NCI-H1105 treated with DMSO at 0.1 percent for 48 hours (cell line): ENCODE measurements at places on chromosomes 11 and 22.

DNA sequence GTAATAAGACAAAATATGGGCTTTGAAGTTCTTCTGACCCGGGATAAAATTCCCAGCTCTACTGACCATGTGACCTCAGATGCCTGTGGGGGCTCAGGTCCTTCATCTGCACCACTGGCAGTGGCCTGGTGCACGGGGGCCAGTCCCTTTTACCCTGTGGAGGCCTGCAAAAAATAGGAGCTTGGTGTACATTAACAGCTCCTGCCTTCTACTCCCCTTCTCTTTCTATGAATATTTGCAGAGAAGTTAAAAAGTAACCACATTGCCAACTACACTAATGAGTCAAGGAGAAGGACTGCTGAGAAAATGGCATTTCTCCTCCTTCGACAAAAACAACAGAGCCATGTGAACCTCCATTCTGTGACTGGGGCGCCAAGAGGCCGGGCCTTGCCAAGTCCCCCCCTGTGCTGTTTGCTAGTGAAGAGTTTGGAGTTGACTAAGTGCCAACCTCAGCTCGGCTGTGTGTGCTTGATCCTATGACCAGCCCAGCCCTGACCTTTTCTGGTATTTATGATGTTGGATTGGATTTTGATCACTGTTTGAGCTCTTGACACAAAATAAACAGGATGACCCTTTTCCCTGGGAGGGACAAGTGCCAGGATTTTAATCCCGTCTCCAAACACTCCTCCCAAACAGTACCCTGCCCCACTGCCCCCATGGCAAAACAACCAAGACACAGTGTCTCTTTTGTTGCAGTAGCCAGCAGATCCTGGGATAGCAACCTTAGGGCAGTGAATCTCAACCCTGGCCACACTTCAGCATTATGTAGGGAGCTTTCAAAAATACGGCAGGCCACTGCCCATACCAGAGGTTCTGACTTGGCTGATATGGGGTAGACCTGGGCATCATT, 380.1 kb downstream of the LARGE1 start:
- DNase-seq, result no peak

GRCh38 chr11:64879244-64879900, 951 bp upstream of the EHD1 start:
- DNase-seq, result no peak

DNA sequence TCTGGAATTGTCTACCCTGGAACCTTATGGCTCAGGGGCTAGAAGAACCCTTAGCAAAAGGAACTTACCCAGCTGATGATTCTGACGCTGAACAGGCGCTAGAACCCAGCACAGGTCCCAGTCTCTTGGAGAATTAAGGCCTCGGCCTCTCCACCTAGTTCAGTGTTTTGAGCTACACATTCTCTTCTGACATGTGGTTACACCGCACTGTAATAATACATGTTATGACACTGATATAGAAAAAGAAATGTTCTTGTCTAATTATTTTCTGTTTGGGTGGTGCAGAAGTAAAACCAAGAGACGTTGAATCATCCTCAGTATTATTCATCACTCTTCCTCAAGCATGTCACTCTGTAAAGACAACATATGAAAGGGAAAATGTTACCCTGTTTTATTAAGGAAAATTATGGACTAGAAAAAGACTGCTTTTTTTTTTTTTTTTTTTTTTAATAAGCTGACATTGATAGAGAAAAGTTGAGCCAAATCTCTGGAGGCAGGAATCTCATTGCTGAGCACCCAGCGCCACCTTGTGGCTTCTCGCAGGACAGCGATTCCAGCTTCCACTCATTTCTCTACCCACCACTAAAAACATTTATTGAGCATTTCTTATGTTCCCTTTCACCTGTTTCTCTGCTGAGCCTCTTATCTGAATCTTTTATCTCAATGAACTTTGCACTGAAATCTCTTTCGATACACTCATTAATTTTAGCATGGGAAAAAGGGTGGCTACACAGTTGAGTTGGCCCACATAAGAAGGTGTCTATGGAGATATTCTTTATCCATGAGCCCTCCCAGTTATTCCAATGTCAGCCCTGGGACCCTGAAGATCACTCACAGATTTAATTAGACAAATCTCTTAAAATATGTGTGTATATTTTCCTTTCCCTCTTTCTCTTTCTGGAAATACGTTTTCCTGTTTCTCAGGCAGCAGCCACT, 12.6 kb upstream of the APLNR start:
- peak; percentile 52 for DNase-seq

DNA sequence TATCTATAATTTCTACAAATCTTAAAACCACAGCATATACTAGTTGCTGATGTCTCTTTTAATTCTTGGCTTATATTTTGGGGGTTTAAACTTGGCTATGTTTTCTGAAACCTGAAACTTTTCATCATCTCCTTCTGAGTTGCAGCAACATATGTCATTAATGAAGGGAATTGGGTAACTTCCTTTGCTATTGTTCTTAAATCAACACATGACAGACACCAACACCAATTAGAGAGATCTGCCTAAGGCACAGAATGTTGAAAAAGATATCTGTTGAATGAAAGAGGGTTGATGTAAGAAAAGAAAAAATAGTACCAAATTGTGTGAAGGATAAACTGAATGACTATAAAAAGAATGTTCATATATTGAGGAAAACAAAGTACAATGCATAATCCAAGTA, 10.3 kb upstream of the GAS2 start:
- DNase-seq, result no peak

GRCh38 chr11:117606211-117606610, 190.8 kb downstream of the DSCAML1 start:
- no peak for DNase-seq

DNA sequence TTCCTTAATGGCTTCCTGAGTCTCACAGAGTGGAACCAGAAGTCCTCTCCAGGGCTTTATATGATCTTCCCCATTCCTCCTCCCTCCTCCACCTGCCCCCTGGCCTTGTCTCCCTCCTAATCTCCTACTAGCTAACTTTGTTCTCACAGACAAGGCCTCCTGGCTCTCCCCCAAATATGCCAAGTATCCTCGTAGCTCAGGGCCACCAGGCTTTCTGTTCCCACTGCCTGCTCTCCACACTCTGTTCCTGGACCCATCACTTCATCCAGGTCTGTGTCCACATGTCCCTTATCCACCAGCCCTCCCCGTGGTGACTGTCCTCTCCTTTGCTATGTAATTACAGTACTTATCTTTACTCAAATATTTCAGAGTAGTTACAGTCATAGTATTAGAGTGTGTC, 23.2 kb upstream of the LMO1 start:
- no peak for DNase-seq

DNA sequence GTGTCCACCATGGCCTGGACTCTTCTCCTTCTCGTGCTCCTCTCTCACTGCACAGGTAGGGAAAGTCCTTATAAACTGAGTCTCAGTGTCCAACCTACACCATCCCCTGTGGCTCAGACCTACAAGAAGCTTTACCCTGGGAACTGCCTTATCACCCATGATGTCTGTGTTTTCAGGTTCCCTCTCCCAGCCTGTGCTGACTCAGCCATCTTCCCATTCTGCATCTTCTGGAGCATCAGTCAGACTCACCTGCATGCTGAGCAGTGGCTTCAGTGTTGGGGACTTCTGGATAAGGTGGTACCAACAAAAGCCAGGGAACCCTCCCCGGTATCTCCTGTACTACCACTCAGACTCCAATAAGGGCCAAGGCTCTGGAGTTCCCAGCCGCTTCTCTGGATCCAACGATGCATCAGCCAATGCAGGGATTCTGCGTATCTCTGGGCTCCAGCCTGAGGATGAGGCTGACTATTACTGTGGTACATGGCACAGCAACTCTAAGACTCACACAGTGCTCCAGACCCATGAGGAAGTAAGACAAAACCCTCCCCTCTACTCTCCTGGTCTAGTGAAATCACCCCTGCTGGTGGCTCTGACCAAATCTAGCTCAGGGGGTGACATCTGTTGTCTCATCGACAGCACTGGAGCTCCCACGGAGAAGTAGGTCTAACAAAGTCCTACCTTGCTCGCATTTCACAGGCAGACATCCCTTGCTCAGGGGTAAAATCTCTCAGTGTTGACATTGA, 74.3 kb downstream of the VPREB1 start:
- no peak for DNase-seq

DNA sequence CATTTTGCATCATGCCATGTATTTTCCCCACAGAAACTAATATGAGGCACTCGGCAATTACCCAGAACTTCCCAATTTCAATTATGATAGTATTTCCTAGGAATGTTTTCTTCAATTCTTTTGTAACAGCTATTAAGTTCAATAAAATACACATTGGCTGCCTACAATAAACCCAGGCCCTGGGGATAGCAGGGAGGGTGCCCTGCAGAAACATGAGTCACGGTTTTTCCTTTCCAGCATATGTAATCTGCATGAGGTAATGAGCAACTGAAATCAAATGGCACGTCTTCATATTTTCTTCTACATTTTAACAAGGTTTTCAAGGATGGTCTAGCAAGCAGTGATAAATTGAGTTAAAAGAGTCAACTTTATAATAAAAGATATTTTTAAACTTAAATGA, 32.0 kb downstream of the GUCY1A2 start:
- no peak for DNase-seq

- no peak for DNase-seq
These were observed 44.2 kb downstream of the OTOG start for GRCh38 chr11:17591293-17591692.

- no peak for DNase-seq
These were observed 18.2 kb upstream of the CCDC34 start for GRCh38 chr11:27381238-27381666.
